Central memory CD8-positive, alpha-beta T cell (primary cell): ENCODE measurements at places on chromosomes 1 and 21.

- no peak for DNase-seq
Observed at GRCh38 chr1:23751050-23751814, 8.0 kb downstream of the ELOA start.

DNA sequence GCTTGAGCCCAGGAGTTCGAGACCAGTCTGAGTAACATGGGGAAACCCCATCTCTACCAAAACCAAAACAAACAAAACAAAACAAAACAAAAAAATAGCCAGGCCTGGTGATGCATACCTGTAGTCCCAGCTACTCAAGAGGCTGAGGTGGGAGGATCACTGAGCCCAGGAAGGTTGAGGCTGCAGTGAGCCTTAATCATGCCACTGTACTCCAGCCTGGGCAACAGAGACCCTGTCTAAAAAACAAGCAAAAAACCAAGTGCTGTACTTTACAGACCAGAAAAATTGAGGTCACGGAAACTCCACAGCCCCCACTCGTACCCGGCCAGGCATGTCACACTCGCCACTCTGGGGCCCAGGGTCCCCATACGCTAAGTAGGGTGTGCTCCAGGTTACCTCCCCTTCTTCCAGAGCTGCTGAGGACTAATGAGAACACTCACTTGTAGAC is 22.9 kb downstream of the ATP2B4 start:
- peak; percentile 32 for DNase-seq

DNA sequence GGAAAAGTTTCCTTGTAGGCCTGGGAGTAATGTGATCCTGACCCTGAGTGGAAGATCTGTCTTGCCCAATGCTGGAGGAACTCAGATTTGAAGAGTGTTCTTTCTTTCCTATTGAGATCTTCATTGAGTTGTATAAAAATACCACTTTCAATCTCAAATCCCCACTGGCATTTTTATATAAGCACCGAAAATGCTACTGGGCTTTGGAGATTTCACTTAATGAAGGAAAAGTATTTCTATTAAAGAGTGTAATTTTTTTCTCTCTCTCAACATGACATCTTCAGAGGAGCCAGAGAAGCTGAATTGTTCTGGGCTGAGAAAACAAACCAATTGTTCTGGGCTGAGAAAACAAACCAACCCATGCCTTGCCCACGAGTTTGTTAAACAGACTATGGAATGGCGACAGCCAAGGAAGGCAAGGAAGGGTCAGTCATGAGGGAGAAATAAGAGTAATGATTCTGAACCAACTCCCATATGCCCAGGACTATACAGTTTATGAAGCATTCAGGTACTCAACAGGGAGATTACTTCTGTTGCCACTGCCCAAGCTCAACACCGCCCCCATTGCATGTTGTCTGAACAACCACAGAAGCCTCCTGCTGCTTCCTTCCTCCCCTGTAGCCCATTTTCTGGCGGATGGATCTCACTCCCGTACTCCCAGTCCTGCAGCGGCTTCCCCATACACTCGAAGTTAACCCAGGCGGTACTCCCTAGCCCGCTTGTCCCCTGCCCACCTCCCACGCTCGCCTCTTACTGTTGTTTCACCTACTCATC is 103.2 kb downstream of the BEND5 start:
- DNase-seq, result no peak

GRCh38 chr1:39754026-39754570 is 15.4 kb downstream of the PPIE start:
- DNase-seq, result no peak

GRCh38 chr1:179121159-179121938 is 39.5 kb downstream of the TOR3A start:
- no peak for DNase-seq

DNA sequence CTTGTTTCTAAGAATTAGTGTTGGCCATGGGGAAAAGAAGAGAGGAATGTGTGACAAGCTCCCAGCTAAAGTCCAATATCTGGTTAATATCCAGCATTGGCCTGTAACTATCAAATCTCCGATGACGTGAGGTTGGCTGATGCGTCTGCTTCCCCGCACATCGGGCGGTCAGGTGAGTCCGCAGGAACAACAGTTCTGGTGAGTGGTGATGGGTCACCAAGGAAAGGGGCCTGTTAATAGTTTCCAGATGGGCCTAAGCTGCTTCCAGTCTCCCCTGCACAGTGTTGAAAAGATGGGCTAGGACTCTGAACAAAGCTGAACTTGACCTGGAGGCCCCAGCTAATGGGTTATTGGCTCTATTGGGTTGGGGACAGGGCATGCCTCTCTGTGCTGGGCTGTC is 193.1 kb upstream of the EDN2 start:
- DNase-seq, result no peak

DNA sequence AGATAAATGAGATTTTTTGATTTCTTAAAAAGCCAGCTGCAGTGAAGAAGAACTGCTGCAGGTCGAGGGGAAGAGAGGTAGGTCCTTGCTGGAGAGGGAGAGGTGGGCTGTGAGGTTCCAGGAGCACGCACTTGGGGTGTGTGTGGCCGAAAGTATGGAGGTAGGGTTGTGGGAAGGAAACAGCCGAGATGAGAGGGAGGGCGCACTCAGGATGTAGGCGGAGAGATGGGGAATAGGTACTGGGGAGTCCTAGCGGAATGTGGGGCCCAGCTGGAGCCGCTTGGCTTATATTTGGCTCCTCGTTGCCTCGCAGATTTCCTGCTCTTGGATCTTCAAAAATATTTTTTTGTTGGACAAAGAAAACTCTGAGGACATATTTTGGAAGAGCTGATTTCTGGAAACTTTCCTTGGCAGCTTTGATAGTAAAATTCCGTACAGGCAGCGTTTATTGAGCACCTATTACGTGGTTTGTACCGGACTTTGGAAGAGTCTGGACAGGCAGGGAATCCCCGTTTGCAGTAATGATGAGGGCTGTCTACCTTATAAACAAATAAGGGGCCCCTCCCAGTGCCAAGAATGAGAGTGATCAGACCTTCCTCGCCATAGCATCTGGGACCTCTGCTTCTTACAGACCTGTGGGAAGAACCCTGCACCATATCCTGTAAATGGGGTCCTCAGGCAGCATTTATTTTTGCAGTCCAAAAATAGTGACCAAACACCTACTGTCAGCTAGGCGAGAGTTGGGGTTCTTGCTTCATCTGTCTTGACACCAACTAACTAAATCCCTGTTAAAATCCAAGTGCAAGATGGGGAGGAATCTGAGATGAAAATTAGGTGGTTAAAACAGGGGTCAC is 1.5 kb downstream of the LRRC8D start:
- no peak for DNase-seq

DNA sequence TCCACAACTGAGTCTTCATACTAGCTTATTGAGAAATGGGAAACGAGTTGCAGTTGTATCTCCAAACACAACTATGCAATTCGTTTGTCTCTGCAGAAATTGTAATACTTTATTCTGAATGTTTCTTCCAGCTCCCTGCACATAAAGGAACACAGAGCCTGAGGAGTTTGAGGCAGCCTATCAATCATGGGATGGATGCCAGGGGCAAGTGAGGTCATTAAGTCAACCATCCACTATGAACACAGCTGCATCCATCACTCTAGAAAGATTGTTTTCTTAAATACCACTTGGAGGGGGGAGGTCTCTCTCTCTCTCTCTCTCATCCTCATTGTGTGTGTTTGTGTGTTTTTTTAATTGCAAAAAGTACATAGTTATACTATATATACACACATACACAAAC is 2.9 kb upstream of the PSMB2 start:
- DNase-seq, result no peak

GRCh38 chr1:223230161-223230881 is 87.3 kb upstream of the TLR5 start:
- no peak for DNase-seq

GRCh38 chr1:24149866-24150233 is 6.9 kb upstream of the IL22RA1 start:
- no peak for DNase-seq

DNA sequence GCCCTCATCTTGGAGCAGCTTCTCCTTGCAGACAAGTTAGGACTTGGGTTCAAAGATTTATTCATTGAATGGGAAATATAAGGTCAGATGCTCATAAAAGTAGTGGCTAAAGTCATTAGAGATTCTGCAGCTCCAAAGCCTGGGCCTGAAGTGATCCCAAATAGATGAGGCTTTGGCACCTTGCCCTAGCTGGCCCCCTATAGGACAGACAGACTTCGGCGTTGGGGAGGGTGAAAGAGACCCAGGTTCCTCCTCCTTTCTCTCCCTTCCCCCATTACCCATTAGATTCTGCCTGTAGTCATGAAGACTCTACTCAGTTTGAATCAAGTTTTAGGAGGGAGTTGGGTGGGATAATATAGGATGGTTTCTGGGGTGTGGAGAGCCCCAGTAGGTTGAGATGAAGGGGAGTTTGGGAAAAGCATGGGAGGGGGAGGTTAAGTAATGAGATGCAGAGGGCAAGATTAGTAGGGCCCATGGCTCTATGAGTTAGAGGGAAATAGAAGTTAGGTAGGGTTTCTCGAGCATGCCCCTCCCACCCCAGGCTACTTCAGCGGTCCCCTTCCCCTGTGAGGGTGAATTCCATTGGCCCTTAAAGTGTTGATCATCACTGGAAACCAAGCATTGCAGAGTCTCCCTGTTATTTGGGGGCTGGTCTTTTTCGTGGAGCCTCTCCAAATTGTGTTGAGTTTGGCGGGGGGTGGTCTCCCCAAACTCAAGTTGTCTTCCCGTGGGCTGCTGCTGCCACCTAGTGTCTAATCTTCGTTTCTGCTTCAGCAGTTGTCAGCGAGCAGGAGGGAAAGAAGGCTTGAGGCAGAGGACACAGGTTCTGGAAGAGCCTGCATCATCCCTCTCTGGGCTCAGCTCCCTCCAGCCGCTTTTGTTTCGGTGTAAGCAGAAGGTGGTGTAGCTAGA is 2.1 kb upstream of the AHDC1 start:
- no peak for DNase-seq

GRCh38 chr1:228998179-228998578 is 262.9 kb downstream of the RHOU start:
- no peak for DNase-seq

DNA sequence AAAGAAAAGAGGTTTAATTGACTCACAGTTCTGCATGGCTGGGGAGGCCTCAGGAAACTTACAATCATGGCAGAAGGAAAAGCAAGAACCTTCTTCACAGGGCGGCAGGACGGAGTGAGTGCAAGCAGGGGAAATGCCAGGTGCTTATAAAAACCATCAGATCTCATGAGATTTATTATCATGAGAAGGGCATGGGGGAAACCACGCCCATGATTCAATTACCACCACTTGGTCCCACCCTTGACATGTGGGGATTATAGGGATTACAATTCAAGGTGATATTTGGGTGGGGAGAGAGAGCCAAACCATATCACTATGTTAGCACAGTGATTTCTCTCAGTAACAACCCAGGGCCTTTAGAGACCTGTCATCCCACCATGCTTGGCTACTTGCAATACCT is 39.9 kb downstream of the LRRN2 start:
- DNase-seq, result no peak

DNA sequence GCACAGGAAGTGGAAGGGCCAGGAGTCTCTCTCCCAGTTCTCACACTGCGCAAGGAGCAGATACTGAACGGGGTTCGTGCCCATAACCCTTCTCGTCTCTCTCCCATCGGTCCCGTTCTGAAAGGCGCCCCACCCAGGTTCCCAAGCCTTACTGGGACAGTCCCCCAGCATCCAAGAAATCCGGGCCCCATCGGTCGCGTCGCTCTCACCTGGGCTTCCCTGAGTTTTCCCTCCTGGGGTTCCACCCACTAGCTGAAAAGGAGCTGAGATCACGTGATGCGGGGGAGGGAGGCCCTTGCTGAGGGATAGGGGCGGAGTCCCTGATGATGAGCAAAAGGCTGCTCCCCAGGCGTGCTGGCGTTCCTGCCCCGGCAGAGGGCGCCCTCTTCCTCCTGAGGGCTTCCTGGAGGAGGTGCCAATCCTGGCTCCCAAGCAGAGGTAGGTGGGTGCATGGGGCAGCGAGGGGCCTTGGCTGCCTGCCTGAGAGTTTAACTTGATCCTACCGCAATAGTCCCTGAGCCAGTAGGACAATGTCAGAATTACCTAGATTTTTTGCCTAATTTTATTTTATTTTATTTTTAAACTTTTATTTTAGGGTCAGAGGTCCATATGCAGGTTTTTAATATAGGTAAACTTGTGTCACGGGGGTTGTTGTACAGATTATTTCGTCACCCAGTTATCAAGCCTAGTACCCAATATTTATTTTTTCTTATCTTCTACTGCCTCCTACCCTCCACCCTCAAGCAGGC is at the start of gene SPOCD1:
TSS of gene SPOCD1 (minus strand) at position 271 of the 749 bp plus-strand sequence. CDS start 689 bp downstream, outside the sequence.
- peak; percentile 63 for DNase-seq

DNA sequence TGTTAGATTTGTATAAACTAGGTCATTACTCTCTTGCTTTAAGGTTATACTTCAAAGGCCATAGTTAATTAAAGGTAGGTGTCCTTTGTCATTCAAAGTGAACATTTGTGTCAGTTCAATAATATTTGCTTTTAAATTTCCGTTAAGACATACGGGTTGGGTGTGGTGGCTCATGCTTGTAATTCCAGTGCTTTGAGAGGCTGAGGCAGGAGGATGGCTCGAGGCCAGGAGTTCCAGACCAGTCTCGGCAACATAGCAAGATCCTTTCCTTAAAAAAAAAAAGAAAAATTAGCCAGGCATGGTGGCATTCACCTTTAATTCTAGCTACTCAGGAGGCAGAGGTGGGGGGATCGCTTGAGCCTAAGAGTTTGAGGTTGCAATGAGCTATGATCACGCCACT is 80.4 kb downstream of the KIF26B start:
- no peak for DNase-seq

DNA sequence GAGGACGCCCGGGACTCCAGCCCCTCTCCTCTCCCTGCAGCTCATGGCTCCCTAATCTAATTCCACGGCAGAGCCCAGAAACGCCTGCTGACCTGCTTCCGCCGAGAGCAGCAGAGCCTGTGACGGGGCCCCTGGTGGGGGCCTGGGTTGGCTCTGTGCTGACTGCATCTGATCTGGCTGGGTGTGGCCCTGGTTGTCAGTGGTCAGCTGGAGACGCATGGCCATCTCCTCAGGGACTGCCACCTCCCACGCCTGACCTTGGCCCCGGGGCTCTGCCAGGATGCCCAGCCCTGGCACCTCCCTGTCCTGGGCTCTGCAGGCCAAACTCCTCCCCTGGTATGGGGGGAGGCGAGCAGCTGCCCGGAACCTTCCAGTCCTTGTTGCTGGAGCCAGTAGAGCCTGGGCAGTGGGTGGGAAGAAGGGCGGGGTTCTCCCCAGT is 1.1 kb upstream of the PLCH2 start:
- DNase-seq, result no peak

GRCh38 chr1:44423591-44424537 is 18.8 kb downstream of the RNF220 start:
- no peak for DNase-seq

GRCh38 chr1:26630634-26631033 is 65.2 kb upstream of the ARID1A start:
- no peak for DNase-seq

DNA sequence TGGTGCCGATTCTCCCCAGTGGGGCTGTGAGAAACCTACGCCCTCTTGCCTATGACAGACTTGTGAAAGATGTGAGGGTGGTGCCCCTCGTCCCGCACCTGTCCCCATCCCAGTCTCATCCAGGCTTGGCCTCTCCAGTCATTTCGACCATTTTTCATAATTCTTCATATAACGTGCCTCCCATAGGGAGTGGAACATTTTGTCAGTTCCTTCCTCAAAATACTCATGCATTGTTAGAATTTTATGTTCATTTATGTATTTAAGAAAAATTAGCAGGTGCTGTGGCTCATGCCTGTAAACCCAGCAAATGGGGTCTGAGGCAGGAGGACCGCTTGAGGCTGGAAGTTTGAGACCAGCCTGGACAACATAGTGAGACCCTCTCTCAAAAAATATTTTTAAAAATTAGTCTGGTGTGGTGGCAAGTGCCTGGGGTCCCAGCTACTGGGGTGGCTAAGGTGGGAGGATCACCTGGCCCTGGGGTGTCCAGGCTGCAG is 19.7 kb upstream of the SMPDL3B start:
- DNase-seq, result no peak
